ENCODE measurements at places on chromosomes 7 and 10.

DNA sequence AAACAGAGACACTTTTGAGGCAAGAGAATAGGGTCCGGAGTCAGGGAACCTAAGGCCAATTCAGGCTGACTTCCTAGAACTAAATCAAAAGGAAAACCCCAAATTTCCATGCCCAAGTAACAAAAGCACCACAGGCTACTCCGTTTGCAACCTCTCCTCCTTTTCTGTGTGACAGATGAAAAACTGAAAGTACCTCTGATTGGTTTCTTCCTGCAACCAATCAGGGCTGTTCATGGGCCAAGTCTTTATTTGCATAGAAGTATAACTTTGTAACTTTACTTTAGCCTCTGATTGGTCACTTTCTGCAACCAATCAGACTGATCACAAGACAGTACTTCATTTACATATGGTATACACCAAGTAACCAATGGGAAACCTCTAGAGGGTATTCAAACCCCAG lies 239.9 kb upstream of the KCND2 start:
- DNase-seq: no peak

- DNase-seq: peak; percentile 86
Observed at GRCh38 chr10:58972576-58973234, 203.7 kb upstream of the PHYHIPL start.

GRCh38 chr10:43688348-43688892 lies 39.7 kb upstream of the ZNF32 start:
- DNase-seq: no peak

GRCh38 chr7:77783545-77783944 lies 14.7 kb downstream of the TMEM60 start:
- DNase-seq: no peak

- DNase-seq: no peak
Observed at GRCh38 chr7:511476-512145, 8.0 kb downstream of the PDGFA start.

DNA sequence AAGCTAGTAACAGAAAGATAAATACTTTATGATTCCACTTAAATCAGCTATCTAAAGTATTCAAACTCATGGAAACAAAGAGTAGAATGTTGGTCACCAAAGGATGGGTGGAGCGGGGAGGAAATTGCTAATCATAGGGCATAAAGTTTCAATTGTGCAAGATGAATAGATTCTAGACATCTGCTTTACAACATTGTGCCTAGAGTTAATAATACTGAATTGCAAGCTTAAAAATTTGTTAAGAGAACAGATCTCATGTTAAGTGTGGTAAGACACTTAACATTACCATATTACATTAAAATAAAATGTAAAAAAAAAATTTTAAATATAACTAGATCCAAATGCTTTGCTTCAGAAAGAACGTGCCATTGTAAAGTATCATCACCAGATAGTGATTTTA lies 411.1 kb upstream of the MBL2 start:
- no peak for DNase-seq

GRCh38 chr7:98283127-98283886 lies 1.8 kb downstream of the BRI3 start:
- DNase-seq: no peak

DNA sequence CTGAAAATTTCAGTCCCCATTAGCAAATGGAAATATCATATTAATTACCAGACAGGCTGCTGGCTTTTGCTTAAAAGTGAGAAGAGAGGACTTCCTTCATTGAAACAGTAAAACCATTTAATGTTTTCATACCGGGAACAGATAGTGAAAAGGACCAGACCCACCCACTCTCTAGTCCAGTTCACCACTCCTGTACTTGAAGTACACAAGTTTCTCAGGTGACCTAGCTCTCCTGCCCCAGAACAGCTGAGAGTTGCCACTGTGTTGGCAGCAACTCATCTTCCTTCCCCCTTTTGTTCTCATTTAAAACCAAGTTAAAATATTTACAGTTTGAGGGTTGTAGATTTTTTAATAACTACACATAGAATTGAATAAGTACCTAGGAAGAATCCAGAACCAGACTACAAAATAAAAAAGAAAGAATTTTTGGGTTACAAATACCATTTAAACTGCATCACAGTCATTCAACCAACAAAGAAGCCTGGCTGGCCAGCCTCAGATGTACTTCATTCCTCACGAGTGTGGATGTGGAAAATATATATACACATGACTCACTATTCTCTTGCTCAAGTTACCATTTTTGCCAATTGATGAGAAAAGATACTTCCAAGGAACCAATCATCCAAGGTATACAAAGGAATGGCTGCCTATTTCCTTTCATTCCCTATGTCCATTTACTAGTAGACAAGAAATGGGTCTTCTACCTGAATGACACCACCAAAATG lies 68.1 kb downstream of the VPS41 start:
- DNase-seq: no peak

DNA sequence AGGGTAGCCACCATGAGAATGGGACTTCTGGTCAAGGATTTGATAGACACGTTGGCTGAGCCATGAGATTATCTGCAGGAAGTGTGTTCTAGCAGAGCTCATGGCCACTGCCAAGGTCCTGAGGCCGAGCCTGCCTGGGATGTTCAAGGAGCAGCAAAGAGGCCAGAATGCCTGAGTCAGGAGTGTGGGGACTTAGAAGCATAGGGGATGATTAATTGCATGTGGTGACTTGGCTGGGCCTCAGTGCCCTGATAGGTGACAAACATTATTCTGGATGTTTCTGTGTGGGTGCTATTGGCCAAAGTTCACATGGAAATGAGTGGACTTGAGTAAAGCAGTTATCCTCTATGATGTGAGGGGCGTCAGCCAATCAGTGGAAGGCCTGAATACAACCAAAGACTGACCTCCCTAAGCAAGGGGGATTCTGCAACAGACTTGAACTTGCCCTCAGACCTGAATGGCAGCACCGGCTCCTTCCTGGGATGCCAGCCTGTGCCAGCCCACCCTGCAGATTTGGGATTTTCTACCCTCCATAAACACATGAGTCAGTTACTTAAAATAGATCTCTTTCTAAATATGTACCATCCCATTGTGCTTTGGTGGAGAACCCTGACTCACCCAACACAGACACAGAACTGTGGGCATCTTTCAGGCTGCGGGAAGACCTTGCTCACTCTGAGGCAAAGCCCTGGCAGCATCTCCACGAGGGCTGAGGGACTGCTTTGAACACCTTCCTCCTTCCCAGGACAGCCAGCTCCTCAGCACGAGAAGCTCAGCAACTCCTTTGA lies 363.9 kb upstream of the MGMT start:
- no peak for DNase-seq

DNA sequence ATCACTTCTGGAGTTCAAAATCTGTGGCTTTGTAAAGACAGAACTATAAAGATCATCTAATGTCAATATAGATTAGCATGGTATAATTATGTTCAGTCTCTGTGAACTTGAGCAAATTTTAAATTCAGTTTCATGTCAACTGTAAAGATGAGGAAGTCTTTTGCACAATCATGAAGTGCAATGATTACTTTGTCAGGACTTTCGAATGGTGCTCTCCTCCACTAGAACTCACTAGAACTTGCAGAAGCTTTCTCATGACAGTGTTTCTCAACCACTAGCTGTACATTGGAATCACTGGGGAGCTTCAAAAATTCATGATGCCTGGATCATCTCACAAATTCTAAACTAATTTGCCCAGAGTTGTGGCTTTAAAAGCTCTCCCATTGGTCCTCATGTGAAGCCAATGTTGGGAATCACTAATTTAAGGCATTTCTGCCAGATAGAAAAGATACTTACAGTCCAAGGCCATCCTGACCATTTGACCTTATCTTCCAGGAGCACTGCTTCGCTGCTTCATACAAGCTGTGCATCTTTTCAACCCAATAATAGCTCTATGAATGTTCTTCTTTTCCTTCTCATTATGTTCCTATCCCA lies 12.9 kb downstream of the OR2AE1 start:
- DNase-seq: no peak

DNA sequence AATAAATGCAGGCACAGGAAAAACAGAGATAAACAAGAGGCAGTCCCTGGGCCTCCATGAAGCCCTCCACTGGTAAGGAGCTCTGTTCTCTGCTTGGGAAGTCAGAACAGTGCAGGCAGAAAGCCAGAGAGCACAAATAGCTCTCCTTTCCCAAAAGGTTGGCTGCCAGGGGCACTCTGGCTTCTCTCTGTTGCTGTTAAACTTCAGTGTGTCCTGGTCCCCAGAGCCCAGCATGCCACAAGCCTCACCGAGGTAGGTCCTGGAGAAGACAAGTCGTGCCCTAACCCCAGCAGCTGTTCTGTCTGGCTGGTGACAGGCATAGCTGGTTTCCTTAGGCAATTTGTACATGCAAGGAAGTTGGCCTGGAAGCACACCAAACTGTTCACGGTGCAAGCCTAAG lies 17.3 kb downstream of the SLC16A12 start:
- no peak for DNase-seq

Measured in eye (tissue), 1 donor.